ENCODE measurements at places on chromosomes 6 and 20.

DNA sequence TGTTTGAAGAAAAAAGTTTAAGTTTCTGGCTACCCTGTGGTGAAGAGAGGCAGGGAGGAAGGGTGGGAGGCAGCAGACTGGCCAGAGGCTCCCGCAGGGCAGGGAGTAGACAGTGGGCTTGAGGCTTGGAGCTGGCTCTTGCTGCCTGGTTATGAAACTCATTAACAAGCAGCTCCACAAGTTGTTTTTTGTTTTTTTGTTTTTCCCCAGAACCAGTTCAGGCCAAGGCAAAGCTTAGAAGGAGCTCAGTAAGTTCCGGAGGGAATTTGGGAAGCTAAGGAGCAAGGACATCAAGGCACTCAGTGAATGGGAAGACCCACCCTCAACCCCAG lies 4.0 kb downstream of the DLL1 start:
- no peak for DNase-seq

- no peak for DNase-seq
These were observed 142.3 kb downstream of the ATXN1 start for GRCh38 chr6:16618962-16619361.

DNA sequence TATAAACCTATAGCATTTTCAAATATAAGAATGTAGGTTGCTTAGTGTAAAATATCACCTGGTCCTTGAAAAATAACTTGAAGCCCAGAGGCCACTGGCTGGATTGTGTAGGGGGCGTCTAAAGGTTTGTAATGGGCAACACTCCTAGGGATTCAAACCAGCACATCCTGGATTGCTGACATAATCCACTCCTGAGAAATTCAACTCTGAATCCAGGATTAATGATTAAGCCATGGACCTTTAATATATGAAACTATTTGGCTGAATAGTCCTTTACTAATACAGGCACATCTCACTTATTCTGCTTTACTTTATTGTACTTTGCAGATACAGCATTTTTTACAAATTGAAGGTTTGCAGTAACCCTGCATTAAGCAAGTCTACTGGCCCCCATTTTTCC lies 160.8 kb downstream of the UBE3D start:
- DNase-seq: no peak

GRCh38 chr20:3521852-3522740 lies 51.3 kb downstream of the ATRN start:
- DNase-seq: no peak

DNA sequence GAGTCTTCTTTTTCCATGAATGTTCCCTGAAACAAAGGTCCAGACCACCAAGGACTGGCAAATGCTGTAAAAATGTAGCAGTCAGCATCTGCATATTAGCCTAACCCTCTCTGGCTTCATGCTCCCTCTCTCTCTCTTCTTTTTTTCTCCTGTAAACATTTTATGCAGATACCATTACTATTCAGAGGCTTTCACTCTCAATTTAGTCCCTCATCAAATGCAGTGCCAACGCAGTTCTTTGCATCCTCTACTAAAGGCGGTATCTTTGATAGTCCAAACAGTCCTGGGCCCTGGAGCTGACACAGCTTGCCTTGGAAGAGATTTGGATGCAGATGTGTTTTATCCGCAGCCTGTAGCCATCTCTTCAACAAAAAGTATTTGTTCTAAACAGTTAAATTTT lies 167.1 kb upstream of the MMS22L start:
- no peak for DNase-seq

DNA sequence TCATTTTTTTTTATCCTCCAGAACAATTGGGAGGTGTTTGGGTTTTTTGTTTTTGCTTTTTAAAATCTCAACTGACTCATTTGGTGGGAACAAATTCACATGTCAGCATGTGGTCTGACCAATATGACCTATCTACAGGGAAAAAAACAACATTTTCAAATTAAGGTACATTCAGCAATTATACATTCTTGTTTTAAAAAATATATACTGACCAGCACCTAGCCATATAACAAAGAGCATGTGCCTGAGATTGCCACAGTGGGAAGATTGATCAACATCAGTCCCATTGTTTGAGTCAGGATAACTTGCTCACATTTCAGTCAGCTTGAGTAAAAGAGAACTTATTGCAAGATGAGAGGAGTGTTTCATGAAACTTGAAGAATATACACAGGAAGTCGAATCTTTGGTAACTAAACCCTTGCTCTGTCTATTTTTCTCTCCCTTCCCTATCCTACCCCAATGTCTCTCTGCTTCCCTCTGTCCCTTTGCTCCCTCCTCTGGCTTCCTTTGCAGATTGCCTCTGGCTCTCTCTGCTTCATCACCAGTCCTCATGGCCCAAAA lies 163.2 kb upstream of the TAB2 start:
- DNase-seq: no peak

DNA sequence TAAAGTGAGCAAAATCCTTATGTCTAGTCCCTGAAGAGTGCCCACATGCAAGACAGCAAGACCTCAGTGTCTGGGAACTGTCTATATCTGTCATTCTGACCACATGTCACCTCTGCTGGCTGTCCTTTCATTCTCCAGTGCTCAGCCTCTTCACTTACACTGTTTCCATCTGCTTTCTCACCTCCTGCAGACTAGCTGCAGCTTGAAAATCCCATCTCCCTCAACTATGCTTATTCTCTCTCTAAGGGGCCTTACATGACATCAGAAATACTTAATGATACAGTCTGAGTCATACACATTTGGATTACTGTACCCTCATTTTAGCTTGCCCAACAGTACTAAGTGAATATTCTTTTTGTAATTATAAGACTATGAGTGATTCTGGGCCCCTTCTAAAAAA lies 587.8 kb downstream of the EPM2A start:
- DNase-seq: no peak

- no peak for DNase-seq
These were observed 983.5 kb downstream of the EYS start for GRCh38 chr6:64723327-64724058.

DNA sequence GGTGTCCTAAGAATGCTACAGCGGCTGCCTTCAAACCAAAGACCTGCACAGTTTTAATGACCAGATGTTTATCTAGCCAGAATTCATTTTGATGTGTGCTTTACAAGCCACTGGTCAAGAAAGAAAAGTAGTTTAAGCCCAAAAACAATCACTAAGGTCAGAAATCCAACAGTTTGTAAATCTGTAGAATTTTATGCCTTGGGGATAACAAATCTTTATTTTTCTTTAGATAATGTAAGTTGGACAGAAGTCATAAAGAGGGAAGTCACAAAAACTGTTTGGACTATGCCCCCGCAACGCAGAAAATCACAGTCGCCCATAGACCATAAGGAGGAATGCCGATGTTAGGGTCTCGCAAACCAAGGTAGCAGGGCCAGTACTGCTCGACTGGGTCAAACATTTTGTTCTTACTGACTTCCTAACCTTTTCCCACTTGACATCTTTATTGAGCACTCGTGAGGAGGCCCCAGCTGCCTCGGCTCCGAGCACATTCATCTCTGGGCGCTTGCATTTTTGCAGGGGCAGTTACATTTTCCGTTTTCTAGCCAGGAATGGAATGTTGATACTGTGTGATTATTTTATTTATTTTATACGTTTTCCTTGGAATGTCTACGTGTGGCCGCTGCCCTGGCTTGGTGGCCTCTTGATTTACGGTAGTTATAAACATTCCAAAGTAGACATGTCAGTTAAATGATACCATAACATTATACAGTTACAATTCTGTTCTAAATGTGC lies 56.7 kb upstream of the APCDD1L start:
- DNase-seq: no peak

DNA sequence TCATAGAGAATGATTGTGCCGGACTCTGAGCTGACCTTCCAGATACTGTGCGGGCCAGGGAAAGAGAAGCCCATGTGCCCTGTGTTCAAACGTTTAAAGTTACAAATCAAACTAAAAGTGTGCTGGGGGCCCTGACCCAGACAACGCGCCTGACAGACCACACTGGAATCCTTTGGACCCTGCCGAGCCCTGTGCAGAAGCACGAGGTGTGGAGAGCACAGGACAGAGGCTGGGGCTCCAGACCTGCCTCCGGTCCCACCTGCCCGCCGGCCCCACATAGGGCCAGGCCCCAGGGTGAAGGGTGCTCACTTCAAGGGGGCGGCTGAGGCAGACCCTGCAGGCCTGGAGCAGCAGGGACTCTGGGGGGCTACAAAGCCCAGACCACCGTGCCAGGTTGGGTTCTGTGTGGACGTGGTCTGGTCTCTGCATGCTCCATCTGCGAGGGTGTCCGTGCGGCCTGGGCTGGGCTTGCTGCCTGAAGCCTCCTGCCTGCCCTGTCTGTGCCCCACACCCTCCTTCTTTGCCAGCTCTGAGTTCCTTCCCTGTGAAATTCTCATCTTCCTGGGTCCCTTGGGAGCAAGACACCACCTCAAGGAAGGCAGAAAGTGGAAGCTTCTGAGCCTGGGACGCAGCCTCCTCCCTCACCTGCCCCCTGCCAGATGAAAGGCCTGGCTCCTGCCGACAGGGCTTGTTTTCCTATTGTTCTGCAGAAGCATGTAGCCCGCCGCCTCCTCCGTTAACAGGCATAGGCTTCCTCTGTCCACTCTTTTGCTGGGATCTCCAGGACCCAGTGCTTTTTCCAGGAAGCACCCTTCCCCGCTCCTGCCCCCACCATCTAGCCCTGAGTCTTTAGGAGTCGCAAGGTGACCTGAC lies 186.2 kb downstream of the ERMARD start:
- no peak for DNase-seq

DNA sequence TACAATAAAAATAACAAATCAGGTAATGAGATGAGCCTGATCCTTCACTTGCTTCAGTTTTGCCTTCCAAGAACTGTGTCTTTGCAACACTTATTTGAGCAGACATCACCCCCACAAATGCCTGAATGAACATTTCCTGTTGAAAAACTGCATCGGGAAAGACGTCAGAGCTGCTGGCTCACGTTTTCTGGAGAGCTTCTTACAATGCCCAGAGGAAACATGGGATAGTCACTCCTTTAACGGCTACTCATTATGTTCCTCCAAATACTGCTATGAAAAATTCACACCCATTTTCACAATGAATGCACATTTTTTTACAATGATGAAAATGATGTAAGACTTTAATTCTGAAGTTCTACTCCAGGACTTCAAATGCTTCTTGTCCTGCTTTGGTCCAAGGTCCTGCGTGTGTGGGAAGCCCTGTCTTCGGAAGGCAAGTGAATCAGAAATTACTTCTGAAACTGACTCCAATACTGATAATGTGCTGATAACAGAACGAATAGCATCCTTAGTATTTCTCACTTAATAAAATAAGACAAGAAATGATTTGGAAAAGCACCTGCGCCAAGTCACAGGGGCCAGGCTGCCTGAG lies 238.0 kb downstream of the ANKRD60 start:
- no peak for DNase-seq

GRCh38 chr6:29506446-29507067 lies 18.8 kb upstream of the MAS1L start:
- DNase-seq: no peak

DNA sequence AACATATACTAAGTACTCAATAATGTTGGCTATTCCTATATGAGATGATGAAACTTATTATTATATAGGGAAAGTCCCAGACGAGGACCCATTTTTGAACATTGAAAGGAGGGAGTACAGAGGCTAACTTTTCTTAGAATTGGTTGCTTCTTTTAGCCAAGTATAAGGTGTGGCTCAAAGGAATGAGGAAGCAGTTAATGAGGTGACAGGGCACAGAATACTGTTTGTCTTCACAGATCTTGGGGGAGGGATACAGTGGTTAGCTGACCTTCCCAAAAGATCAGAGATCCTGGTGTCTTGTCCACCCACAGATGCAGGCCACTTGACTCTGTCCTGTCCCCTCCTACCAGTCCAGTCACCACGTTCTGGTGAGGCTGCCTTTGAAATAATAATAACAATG lies 67.8 kb upstream of the EPB41L1 start:
- DNase-seq: no peak

GRCh38 chr6:56906752-56907151 lies 48.2 kb upstream of the BEND6 start:
- DNase-seq: no peak

DNA sequence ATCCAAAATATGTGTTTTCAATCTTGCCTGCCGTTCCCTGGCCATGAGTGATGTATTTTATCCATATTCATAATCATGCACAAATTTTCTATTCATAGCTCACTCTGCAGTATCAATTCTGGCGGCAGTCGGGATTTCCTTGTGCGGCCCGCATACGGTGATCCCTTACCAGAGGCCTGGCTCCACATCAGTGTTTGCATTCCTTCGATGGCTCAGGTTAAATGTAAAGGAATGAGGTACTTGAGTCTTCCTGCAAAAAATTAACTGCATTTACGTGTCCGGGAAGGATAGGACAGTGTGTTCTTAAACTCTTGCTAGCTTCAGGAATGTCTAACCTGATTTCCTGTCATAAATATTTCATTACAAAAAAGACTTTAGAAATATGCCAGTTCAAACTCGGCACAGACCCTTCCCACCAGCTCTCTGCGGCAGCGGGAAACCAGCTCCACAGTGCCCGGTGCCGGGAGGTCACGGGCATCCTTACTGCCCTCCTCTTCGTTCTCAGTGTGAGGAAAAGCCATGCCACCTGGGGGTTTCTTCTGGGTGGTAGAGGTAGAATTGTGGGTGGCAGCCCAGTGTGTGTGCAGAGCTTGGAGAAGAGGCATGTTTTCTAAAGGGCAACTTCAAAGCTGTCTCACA lies 154.5 kb downstream of the MOXD1 start:
- DNase-seq: no peak

DNA sequence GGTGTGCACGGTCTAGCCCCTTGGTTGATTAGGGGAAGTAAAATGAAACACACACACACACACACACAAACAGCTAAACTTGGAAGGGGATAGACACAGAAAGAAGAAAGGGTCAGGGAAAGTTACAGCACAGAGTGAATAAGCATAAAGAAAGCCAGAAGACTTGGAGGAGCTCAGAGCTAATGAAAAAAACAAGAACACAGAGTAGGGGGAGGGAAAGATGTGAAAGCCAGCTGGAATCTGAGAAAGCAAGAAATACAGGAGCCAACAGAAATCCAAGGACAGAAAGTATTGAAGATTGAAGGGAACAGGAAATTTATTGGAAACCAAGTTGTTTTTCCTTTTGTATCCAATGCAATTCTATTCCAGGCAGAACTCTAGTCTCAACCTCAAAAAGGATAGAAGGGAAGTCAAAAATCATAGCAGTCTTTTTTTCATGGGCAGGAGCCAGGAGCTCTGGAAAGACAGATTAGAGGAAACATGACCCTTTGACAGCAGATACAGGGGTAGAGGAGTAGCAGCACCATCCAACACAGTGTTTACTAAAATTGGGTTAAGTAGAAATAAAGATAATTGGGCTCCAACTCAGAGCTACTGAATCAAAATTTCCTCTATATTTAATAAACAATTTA lies 10.1 kb downstream of the HMGCLL1 start:
- no peak for DNase-seq

GRCh38 chr6:163243692-163244589 lies 170.6 kb upstream of the QKI start:
- DNase-seq: no peak

DNA sequence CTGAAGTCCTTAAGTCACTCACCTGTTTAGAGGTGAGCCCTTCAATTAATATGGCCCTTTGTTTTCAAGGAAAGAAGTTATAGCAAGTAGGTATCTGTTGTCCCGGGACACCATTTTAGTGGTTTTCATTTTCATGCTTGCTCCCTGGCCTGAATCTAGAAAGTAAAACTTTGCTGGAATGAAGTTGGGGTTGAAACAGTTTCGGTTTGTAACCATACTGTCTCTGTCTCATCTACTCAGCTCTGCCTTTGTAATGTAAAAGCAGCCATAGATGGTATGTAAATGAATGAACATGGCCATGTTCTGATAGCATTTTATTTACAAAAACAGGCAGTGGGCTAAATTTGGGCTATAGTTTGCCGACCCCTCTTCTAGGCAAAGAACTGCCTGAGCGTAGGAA lies 64.9 kb upstream of the GNRH2 start:
- DNase-seq: no peak

Data from NCI-H345 (cell line).